ENCODE measurements at places on chromosomes 16 and 17.

DNA sequence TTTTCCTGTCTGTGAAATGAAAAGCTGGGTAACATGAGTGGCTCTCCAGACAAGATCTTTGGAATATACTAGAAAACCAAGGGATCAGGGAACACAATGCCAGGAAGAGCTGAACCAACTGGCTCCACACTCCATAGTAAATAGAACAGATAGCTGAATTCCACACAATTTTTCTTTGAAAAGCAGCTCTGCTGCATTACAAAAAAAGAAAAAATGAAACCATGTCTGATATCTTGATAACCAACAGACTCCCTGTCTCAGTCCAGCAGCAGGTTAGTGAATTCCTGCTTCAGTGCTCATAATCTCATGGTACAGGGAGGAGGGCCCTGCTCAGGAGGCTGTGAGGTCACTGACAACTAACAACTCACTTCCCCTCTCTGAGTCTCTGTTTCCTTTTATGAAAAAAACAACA is 97.1 kb downstream of the CDH11 start:
- no peak for DNase-seq

DNA sequence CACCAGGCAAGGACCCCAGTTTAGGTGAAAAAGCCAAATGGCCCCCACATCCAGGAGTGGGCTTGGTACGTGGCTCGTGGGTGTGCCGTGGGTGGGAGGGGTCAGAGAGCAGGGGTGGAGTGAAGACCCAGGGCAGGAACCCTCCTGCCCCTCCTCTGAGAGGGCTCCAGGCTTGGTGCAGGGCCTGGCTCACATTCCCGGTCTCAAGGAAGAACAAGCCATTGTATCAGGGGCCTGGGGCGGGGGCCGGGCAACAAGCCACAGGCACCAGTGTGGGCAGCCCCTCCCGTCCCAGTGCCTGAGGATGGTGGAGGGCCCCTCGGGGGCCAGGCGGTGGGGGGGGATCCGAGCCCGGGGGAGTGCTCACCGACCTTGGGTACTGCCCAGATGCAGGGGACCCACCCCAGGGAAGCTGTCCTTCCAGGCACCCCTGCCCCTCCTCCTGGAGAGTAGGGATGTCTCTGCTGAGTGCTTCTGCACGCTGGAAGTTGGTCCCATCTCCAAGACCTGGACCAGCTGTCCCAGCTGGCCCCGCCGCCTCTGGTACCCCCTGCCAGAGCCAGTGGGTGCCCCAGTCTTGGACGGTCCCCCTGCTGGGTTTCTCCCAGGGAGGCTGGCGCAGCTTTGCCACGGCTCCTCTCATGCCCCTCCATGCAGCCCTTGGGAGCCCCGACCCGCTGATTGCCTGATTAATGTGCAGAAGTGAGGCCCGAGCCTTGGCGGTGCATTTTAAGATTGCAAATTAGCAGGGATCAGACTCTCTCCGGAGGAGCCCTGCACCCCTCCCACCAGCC is 83.7 kb downstream of the RTN4RL1 start:
- no peak for DNase-seq

DNA sequence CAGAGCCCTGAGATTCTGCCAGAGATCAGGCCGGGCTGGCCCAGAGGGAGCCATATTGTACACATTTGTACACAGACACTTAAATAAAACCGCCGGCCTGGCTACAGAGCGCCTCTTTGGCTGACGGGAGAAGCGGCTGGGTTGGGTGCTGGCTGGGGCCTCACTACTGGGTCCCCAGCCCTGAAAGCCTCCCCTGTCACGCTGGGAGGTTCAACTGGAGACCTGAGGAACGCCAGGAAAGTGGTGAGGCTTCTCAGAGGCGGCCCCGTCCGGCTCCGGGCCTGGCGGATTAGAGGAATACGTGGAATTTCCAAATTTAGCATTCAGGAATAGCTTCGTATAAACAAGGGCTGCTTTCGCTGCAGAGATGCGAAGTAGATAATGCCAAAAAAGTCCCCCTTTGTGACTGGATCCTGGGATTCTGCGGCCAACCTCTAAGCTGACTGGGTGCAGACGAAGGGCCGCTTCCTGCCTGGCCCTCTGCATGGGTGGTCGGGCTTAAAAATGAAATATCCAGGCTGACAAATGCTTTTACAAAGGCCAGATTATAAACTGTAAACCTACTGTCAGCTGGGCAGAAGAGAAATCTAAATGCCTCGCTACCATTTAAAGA is 252.4 kb downstream of the IRF8 start:
- DNase-seq = no peak

DNA sequence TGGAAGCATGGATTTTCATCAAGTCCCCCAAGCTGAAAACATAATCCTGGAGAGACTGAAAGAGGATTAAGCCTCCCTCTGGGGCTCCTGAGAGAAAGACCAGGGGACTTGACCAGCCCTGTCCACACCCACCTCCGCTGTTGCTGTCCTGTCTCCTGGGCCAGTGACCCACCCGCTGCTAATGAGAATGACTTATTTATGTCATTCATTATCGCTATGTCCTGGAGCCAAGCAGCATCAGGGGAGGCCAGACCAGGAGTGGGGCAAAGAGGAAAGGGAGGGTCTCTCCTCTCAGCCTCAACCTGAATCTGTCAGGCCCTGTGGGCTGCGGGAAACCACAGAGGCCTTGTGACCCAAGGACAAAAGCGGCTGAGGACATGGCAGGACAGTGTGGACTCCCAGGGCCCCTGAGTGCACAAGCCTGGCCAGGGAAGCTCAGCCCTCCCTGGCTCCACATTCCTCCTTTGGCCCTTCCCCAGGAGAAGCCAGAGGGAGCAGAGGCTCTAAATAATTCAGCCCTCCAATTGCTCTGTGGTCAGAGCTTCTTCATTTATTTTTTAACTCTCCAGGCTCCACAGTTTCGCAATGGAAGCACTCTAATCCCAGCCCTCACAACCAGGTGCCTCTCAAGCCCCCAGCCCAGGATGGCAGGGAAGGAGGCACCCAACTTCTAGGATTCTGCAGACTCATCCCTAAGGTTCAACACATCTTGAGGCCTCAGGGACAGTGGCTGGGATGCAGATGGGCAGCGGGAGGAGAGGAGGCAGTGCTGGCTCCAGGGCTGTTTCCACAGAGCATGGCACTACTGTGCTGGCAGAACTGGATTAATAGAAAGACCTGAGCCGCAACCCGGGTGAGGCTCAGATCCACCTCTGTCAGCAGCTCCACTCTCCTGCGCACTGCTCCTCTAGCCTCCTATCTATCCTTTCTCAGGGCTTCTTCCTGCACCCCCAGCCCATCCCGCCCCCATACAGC is 19.1 kb downstream of the CUEDC1 start:
- DNase-seq = no peak

DNA sequence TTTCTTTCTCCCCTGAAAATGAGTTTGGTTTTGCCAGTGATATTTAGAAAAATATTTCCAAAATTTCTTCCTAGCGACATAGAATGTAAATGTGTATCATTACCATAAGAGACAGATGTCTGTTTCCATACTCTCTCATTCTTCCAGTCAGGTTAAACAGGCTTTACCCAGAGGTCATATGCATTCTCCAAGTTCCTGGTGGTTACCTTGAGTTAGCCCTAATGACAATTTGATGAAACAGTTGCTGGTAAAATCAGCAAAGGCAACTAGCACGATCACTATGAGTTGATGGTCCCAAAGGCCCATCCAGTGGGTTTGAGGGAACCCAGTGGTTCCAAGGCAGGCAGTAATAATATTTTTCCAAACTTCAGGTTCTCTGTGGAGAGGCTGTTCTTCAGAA is 103.6 kb upstream of the TBX2 start:
- DNase-seq = no peak

DNA sequence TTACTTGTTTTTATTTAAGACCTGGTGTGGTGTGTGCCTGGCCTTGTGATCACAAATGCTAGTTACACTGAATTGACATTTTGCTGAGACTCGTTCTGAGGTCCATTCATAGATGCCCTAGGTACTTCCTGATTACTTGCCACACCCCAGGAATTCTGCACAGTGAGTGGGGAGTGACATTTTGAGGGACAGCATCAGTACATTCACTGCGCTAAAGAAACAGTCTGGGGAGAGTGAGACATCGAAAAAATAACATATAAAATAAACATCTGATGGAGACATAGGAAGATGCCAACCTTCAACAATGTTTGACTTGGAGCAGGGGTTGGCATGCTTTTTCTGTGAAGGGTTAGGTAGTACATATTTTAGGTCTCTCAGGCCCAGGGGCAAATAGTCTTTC is 30.4 kb downstream of the ABCC1 start:
- no peak for DNase-seq

DNA sequence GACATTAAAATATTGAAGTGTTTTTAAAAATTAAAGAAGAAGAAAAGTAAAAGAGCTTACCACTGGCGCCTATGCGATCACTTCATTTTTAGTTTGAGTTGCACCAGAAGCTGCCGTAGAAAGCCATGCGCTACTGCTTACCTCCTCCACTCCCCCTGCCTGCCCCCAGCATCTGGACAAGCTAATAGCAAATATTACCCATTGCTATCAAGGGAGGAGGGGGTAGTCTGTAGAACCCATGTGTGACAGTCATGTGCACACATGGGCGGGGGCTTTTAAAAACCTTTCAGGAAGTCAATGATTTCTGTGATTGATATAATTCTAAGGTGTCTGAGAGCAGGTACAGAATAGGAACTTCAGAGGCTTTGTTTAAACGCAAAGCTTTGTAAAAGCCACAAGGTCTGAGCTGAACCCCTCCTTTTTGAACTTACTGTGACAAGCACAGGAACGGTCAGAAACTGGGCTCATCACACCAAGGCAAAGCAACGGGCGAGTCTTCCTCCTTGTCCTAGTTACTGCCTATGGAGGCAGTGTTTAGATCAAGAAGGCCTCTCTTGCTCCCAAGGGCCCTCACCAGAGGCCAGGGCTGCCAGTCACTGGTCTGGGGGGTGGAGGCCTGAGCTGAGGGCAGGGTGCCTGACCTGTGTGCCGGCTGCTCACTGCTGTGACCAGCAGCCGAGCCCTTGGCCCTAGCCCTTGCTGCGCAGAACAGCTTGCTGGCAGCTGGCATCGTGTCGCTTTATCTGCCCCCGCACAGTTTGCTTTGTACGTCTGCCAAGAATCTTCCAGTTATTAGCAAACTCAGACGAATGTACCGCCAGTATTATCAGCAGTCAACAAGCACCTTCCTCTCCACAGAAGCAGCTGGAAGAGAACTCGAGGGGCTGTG is 15.0 kb downstream of the GINS2 start:
- no peak for DNase-seq

DNA sequence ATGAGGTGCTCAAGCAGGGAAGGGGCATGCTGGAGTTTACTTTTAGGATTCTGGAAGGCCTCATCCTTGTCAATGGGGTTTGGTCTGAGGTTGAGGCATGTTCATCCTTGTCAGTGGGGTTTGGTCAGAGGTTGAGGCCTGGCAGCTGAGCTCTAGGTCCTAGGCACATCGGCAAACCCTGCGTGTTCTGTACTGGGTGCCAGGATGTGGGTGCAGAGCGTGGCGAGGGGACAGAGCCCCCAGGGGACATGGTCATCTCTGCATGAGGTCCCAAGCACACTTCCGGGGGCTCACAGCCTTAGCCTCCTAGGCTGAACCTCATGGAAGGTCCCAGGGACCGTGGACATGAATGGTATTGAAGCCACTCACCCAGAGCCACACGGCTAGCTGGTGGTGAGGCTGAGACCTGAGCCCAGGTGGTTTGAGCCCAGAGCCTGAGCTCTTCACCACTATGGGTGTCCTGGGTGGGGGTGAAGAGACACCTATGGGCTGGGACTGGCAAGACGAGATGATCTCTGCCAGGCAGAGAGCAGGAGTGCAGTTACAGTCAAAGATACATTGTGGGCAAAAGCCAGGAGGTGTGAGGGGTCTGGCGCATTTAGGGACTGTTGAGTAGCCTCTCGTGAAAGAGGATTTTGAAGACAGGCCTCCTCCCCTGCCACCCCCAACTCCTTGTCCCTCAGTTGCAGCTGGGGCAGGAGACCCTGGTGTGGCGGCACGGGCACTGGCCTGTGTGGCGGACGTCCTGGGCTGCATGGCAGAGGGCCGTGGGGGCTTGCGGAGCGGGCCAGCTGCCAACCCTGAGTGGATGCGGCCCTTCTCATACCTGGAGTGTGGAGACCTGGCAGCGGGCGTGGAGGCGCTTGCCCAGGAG is 19.3 kb downstream of the FCSK start:
- DNase-seq = no peak

GRCh38 chr17:51793686-51794085 is 364.8 kb downstream of the CA10 start:
- no peak for DNase-seq

- no peak for DNase-seq
These were observed 34.1 kb downstream of the NQO1 start for GRCh38 chr16:69691980-69692911.

GRCh38 chr17:65163990-65164495 is 26.9 kb downstream of the RGS9 start:
- peak; percentile 61 for DNase-seq

DNA sequence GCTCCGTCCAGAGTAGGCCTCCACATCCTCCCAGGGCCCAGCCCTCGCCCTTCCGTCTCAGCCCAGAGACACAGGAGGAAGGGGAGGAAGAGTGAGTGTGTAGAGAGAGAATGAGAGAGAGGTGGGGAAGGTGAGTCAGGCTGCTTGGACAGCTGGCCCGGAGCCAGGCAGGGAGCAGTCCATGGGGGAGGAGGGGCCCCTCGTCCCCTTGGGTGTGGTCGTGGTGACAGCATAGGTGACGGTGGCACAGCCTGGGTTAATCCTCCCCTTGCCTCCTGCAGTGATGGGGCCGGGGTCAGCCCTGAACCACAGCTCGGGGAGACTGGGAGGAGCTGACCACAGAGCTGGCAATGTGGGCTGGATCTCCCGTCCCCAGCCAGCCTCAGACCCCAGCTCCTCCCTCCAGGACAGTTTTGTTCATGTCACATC is 36.5 kb downstream of the FA2H start:
- DNase-seq = peak; percentile 54

DNA sequence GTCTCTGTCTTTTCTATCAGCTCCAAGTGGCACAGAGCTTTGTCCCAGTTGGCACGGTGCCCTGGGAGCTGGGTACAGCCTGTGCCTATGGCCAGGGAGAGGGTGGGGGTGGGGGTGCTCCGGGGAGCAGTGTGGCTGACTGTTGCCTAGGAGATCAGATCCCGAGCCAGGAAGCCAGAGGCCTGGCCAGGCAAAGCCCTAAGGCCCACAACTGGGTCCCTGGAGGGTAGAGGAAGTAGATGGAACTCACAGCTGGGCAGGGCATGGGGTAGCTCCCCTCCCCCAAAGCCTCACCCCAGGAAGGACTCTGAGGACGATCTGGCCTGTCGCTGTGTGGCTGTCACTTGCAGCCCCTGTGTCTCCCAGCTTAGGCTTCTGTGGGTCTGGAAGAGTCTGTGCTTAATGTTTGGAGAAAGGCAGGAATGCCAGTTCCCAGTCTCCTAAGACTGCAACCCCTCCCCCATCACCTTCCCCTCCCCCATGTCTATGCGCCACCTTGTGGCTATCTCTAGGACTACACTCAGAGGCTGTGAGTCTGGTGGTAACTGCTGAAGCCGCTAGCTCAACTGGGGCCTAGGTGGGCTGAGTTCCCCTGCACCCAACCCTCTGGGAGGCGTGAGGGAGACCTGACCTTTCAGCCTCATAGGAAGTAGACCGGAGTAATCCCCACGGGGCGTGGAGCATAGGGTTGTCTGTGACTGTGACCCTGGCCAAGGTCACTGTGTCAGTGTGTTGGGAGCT is 12.6 kb downstream of the THRA start:
- DNase-seq = peak; percentile 71

- no peak for DNase-seq
These were observed 95.8 kb downstream of the IRF8 start for GRCh38 chr16:85994492-85995490.

All from K562 (cell line).